ENCODE measurements at places on chromosomes 4 and X.

DNA sequence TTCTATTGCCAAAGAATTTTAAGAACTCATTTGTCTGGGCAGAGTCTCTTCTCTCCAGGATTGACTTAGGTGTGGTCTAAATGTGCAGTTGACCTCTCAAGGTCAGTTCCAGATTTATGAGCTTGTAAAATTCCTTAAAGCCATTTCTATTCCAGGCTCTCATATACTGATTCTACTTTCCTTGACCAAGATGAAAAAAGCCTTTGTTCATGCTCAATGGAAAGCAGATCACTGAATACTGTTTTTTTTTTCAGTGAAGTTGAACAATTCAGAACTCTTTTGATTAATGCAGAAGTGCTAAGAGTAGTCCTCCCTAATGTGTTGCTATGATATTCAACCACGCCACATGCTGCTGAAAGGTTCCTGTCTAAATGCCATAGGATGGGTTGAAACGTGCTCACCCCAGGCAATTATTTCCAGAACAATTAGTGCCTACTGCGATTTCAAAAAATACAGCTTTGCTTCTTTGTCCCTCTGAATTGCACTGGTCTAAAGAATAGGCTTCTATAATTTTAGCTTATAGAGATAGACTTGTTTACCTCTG lies 312.4 kb upstream of the PABPC5 start:
- no peak for DNase-seq

DNA sequence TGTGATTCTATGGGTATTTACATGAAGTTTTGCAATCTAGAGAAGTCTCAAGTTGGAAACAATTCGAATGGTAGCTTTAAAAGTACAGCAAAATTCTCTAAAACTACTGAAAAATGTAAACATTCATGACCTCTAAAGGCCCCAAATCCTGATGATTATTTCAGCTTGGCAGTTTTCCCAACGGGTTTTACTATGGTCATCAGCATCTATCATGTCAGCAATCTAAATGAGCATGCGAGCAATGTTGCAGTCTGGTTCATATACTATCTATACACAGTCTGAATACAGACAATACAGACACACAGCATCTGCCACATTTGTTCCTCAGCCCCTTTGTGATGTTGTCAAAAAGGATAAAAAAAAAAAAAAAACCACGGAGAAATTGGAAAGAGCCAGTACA lies 790.3 kb upstream of the HTR2C start:
- DNase-seq, result no peak

- no peak for DNase-seq
Measured at GRCh38 chr4:78167510-78167909, 110.4 kb downstream of the FRAS1 start.

- DNase-seq, result no peak
Measured at GRCh38 chrX:125646195-125646594, 326.5 kb downstream of the TEX13C start.

- DNase-seq, result no peak
Measured at GRCh38 chr4:158801066-158801465, 32.2 kb downstream of the FNIP2 start.

DNA sequence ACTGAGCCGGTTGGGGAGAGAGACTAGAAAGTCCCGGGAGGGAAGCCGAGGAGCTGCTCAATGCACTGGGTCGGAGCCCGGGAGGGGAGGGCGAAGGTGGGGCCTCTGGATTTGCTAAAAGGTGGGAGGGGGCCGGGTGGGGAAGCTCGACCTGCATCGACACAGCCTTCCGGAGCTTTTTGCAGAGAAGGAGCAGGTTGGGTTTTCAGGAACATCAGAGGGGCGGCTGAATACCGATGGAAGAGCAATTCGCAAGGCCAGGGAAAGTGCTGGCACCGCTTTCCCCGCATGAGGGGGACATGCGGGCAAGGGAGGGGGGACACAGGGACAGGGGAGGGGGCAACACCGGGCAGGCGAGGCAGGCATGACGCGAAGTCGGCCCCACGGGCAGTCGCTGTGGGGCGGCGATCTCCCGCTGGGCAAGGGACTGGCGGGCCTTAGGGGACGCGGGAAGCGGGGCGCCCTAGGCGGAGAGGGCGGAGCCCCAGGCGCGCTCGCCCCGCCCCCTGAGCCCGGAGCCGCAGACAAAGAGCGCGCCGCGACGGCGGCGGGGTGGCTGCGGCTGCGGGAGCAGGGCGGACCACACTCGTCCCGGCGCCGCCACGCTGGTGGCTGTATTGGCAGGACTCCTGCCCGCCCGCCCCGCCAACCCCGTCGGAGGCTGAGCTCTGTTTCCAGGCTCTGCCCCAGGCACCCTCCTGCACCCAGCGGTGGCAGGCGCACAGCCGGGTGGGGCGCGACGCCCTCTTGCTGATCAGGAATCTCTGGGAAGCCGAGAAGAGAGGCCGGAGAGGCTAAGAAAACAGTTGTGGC lies 11.6 kb downstream of the PDZD4 start:
- DNase-seq, result peak; percentile 65

DNA sequence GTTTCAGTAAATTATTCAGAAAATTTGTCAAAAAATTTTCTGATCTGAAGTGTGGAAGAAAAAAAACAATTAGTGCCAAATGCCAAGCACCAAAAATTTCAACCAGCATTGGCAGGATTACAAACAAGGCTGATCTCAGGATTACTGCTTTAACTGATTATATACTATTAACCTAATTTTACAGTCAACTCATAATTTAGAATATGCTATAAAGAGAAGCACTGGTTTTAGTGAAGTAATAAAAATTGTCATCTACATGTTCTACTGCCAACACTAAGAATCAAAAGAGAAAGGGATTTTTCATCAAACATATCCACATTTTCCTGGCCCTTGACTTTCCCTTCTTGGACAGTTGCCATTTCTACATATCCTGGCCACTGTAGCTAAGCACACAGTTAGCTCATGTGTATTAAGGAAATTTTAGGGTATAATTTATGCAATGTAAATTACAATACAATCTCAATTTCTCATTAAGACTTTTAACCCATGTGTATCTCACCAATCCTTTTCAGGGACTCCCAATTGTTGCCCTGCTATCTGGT lies 33.8 kb downstream of the THOC2 start:
- no peak for DNase-seq

GRCh38 chr4:143351774-143352451 lies 15.2 kb downstream of the GAB1 start:
- no peak for DNase-seq

DNA sequence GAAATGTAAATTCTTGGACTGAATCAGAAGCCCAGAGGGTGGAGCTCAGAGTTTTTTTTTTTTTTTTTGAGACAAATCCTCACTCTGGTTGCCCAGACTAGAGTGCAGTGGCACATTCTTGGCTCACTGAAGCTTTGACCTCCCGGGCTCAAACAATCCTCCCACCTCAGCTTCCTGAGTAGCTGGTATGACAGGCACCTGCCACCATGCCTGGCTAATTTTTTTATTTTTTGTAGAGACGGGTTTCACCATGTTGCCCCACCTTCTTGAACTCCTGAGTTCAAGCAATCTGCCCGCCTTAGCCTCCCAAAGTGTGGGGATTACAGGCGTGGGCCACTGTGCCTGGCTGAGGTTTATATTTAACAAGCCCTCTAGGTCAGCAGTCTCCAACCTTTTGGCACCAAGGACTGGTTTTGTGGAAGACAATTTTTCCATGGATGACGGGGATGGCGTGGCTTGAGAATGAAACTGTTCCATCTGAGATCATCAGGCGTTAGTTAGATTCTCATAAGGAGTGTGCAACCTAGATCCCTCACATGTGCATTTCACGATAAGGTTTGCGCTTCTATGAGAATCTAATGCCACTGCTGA lies 76.7 kb downstream of the FHIP1A start:
- DNase-seq, result no peak

- DNase-seq, result no peak
Measured at GRCh38 chr4:118282692-118283091, 70.1 kb downstream of the PRSS12 start.

DNA sequence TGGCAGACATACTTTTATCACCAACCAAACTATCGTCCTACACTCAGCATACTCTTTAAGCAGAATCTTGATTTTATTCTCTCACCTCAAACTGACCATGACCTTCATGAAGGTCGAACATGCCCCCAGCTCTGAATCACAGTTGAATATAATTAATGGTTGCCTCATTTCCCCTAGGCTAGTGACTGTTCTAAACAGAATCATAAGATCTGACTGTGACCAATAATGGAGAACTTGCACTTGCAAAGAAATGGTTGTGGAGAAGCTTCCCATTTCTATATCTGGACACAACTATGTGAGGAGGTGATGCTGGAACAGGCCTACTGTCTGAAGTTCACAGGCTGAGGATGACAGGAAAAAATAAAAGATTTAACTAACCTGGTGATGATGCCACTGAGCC lies 85.1 kb downstream of the PDGFC start:
- DNase-seq, result no peak

DNA sequence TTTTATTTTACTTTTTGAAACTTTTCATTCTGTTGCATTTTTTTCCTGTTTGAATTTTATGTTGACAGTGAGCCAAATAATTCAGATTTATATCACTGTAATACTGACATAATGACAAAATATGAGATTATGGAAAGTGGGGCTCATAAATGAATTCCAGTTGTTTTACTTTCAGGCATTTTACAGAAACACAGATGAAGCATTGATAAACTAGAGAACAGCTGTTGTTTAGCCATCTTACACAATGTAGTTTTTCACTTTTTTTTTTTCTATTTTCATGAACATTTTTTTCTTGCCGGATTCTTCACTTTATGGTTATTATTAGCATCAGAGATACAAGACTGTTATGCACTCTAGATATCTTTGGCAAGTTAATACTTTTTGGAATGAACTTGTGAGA lies 91.7 kb upstream of the PAQR3 start:
- no peak for DNase-seq

- no peak for DNase-seq
Measured at GRCh38 chr4:126071346-126072333, 756.9 kb downstream of the FAT4 start.

DNA sequence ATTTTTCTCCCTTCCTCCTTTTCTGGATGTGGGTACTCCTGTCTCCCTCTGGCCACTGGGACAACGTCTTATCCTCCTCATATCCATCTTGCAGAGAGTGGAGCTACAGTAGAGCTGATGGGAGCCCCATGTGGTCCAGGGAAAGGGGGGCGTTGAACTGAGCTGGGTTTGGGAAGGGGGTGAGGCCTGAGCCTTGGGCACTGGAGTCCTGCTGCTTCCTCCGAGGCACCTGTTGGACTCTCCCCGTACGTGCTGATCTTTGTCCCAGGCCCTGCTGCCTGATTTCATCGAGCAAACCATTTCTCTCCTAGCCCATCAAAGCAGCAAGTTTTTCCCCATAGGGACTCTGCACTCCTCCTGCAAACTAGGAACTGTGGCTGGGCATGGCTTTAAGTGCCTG lies 94.3 kb downstream of the STOX2 start:
- no peak for DNase-seq

DNA sequence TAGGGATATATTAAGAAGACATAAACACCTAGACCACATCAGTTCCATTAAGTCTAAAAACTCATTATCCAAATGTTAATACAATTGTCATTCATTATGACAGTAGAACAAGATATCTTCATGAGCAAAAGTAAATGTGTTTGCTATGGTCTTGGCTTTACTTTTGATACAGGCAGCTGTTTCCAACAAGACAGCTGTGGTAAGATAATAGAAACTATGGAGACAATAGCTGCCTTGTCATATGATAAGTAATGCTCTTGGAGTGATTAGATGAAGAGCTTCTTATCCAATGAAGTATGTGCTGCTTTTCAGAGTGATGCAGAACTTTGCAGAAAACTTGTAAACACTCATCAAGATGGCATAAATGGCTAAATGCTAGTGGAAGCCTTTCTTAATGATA lies 1066.0 kb downstream of the FSTL5 start:
- DNase-seq, result no peak

- no peak for DNase-seq
Measured at GRCh38 chr4:184459413-184459812, 14.9 kb downstream of the IRF2 start.

- DNase-seq, result no peak
Measured at GRCh38 chr4:8592366-8593263, at the start of gene CPZ. CPZ (plus strand) TSS chr4:8592765; CDS start chr4:8592834, 69 bp downstream.

GRCh38 chrX:47208108-47208507 lies 10.4 kb upstream of the CDK16 start:
- no peak for DNase-seq

- no peak for DNase-seq
Measured at GRCh38 chr4:76981644-76982043, 32.1 kb downstream of the SEPTIN11 start.

- DNase-seq, result peak; percentile 72
Measured at GRCh38 chrX:129957241-129958082, 25.0 kb upstream of the BCORL1 start.

GRCh38 chrX:18210470-18210869 lies 10.2 kb downstream of the BEND2 start:
- DNase-seq, result peak; percentile 1

GRCh38 chrX:149518236-149518635 lies 13.1 kb upstream of the IDS start:
- DNase-seq, result no peak

DNA sequence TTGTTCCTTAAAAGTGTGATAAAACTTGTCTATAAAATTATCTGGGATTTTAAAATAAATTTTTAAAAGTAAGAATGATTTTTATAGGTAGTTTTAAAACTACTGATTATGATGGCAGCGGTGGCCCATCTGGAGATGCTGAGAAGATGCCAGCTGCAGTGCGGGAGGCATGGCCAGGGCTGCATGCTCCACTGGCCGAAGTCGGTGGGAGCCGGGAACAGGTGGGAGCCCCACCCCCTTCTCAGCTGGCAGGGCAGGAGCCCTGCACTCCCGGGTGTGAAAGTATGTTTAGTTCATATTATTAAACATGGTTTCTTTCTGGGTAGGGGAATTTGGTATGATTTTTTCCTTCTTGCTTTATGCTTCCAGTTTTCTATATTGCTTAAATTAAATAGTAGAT lies 63.8 kb downstream of the CORIN start:
- DNase-seq, result no peak

DNA sequence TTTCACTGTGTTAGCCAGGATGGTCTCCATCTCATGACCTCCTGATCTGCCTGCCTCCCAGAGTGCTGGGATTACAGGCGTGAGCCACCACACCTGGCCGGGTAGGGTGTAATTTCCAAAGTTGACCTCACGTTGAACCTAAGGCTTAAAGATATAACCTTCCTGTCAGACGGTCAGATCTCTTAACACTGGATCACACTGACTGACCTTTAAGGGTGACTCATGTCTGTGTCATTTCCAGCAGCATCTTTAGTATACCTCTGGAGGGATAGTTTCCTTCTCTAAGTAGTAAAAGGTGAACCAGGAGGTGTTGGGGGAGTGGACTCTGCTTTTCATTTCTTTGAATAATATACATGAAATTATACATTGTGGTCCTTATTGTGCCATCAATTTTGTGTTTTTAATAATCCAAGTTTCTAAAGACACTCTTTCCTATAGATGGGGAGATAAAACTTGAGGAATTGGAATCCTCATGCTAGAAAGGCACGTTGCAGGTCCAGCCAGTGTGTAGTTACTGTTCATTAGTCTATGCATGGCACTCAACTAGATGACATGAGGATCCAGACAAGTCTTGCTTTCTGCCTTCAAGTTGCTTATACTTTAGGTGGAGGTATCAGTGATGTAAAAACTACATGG lies 45.7 kb downstream of the ARHGAP10 start:
- DNase-seq, result no peak

Data from CD4-positive, alpha-beta T cell treated with Interferon alpha-2 for 1 hour (primary cell).